LHCN-M2 (cell line): ENCODE measurements at places on chromosomes 16 and 17. TPM values are rescaled to one million over a fixed set of nuclear protein-coding genes. Genes with fewer than 3 reads are reported as not detected.
A peak's percentile ranks its signal among the peaks of the same experiment; 100 is the strongest.

Gene MT1A
- 2.4 and 4.2 TPM in 2 replicates for total RNA-seq

Gene MAP2K6
- total RNA-seq: 0.06 and 0.26 TPM in 2 replicates

Gene ZNF18
- total RNA-seq: 7.9 and 8.1 TPM in 2 replicates

Gene C1QTNF8
- total RNA-seq: not detected in 2 replicates

Gene SLC16A6
- 0.13 and 0.17 TPM in 2 replicates for total RNA-seq

- no peak for DNase-seq
These were observed 33.7 kb downstream of the ADCY9 start for GRCh38 chr16:4082474-4083044.

- no peak for DNase-seq
These were observed 10.8 kb upstream of the LGALS3BP start for GRCh38 chr17:78990349-78991016.

DNA sequence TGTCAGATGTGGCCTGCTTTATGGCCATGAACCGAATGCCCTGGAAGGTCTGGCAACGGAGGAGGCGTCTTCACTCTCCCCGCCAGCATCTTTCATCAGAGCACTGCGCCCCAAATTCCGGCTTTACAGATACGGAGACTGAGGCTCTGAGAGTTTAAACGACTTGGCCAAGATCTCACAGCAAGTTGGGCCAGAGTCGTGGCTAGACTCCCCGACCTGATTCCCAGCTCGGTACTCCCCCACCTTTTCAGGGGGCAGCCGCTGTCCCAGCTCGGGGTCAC lies 1.7 kb downstream of the NGFR start:
- DNase-seq: no peak

DNA sequence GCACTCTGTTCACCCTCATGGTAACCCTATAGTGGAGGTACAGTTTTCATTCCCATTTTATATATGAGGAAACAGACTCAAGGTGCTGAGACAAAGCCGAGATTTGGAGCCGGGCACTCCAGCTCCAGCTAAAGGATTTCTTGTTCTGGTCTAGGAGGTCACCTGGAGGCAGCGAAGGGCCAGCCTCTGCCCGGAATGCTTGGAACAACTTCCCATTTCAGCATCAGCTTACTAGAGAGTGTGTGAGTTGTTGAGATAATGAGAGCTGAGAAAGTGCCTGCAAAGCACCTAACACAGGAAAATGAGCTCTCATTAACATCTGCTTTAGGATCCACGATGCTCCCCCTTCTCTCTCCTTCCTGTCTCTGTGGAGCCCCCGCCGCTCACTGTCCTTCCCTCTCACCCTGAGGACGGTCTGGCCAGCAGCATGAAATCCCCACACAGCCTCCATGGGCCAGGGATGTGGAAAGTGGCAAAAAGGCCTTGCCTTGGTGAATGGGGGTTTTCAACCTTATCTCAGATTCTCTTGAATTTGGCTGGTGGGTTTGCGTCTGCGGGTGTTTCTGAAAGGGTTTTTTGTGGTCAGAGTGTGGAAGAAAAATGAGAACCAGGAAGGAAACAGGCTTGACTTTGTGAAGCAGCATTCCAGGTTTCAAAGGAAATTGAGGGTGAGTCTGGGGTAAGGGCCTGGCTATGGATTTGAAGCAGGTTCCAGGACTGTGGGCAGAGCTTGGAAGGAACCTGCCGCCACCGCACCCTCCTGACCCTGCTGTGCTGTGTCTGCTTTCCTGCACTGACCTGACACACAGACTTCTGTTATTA lies 178.7 kb downstream of the FOXL1 start:
- no peak for DNase-seq

DNA sequence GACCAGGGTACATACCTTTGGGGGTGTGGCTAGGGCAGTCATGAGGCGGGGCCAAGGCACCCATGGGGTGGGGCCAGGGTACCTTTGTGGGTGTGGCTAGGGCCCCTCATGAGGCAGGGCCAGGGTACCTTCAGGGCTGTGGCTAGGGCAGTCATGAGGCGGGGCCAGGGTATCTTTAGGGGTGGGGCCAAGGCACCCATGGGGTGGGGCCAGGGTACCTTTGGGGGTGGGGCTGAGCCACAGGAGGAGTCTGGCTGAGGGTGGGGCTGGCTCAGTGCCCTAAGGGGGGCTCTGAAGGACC lies 3.5 kb downstream of the GNG13 start:
- DNase-seq: no peak

DNA sequence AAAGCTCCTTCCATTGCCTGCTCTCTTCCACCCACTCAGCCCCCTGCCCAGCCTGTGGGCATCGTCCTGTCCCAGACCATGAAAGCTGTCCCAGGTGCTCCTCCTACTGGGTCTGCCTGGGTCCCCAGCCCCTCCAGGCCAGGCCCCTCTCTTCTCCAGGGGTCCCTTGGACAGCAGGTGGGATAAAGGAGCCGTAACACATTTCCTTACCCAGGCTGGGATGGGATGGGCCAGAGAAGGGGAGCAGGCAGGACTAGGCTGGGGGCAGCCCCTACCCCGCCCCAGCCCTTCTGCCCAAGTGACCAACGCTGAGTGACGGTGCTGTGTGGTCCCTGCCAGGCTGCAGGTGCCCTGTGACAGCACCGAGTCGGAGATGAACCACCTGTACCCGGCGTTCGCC lies 80.1 kb downstream of the MGAT5B start:
- no peak for DNase-seq

DNA sequence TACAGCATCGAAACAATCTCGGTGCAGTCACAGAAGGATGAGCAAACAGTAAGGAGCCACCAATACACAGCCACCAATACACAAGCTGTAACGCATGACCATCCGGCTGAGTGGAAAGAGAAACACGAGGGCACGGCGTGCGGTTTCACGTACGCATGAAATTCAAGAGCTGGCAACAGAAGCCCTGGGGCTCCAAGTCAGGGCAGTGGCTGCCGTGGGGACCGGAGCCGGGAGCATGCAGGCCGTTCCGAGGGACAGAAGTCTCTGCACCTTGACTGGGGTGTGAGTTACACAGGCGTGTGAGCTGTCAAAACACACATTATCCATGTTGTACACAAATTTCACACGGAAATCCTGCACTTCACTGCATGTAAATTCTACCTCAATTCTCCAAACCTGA lies 50.6 kb upstream of the METRNL start:
- no peak for DNase-seq

DNA sequence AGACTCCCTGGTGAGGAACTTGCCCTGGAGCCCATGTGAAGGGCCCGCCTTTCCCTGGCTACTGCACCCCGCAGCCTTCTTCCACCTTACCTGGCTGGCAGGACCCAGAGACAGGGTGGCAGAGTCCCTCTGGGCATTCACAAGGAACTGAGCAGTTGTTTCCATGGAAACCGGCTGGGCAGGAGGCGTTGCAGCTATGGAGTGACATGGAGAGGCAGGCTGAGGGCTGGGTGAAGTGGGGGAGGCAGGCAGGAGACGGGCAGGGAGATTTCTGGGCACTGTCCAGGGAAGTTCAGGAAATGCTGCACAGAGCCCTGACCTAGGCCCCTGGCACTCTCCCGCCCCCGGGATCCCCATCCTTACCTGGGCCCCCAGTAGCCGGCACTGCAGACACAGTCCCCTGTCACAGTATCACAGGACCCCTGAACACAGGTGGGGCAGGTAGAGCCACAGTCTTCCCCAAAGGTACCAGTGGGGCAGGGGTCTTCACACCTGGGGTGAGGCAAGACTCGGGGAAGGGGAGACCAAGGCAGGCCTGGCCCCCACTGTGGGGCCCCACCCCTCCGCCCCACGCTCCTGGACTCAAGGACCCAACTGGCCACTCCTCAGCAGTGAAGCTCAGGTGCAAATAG lies 5.9 kb downstream of the SCARF1 start:
- no peak for DNase-seq

GRCh38 chr17:19022128-19022527 lies 17.6 kb upstream of the FAM83G start:
- no peak for DNase-seq

GRCh38 chr16:48277158-48277557 lies 29.8 kb upstream of the ABCC11 start:
- DNase-seq: no peak

DNA sequence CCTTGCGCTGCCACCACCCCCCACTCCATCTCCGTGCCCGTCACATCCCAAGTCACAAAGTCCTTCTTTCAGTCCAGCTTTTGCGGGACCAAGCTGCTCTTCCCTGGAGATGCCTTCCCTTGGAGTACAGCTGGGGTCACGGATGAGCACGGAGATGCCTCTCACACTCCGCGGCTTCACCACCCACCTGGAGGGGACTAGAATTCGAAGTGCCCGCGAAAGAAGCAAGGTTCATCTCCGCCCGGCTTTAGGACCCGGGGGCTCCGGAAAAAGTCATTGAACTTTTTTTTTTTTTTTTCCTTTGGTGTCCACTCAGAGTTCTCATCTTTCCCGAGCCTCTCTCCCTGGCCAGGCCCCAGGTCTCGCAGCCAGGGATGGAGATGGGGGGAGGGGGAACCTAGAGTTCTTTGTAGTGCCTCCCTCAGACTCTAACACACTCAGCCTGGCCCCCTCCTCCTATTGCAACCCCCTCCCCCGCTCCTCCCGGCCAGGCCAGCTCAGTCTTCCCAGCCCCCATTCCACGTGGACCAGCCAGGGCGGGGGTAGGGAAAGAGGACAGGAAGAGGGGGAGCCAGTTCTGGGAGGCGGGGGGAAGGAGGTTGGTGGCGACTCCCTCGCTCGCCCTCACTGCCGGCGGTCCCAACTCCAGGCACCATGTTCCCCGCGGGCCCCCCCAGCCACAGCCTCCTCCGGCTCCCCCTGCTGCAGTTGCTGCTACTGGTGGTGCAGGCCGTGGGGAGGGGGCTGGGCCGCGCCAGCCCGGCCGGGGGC lies at the start of gene FKBP10:
TSS of gene FKBP10 (plus strand) at position 624 of the 771 bp plus-strand sequence. CDS start at position 655, 31 bp downstream.
- DNase-seq: peak; percentile 84
